DMS79 treated with DMSO at 0.1 percent for 48 hours (cell line): ENCODE measurements at places on chromosomes 3 and 15.
A peak's percentile ranks its signal among the peaks of the same experiment; 100 is the strongest.

DNA sequence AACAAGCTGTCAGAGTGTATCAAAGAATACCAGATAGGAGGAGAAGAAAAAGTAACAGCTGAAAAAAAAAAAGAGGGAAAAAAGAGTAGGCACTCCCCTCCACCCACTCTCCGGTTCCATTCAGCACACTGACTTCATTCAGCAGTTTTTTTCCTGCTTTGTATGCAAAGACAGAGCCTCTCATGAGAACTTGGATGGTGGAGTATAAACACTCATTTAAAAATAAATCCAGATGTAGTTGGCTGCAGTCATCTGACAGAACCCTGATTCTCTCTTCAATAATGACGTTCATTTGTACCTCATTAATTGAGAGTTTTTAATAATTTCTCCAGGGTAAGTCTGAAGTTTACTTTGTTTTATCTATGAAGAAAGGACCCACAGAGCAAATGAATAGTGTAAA lies 81.0 kb downstream of the TMEM108 start:
- no peak for DNase-seq

DNA sequence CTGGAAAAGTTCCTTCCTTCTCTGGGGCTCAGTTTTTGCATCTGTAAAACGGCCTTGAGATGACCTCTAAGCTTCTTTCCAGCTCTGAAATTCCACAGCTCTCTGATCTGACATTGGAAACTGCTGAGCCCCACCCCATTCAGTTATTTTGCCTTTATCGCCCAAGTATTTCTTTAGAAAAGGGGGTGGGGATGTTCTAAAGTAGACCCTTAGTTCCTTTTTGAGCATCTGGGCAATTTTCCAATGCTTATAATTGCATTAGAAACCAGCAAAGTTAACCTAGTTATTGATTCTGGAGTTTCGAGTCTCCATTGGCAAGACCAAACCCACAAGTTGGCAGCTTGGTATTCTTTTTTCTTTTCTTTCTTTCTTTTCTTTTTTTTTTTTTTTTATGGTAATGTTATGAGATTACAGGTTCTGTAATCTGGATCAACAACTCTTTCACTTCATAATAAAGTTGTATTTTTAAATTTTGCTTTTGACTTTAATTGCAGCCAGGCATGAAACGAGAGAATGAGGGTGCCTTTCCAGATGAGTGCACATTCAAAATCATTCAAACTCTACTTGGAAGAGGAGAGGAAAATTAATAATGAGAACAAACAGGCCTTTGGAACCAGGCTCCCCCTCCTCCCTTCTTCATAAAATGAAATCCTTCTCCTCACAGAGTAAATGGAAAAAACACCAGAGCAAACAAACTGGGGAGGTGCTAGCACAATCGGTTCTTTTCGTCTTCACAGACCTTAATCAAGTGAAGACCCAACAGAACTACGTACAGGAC lies 76.8 kb upstream of the LRIG1 start:
- DNase-seq = peak; percentile 59

- DNase-seq = no peak
Observed at GRCh38 chr3:170711786-170712185, 125.9 kb upstream of the SLC7A14 start.

DNA sequence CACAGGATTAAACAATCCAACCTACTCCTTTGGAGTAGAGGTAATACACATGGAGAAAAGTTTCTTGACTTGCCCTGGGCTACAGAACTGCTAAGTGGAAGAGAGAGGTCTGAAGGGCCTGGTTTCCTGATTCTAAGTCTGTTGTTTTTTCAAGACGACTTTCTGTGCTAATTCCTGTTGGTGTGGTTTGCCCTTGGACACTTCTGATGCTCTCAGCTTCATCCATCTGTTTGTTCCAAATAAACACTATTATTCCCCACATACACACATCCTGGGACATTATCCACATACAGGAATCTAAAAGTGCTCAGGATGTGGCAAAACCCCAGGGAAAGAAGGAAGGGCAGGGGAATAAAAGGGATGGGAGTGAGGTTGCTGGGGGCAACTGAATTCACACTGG lies 393.5 kb upstream of the TBL1XR1 start:
- DNase-seq = no peak

- no peak for DNase-seq
Observed at GRCh38 chr3:146914409-146914808, 309.3 kb upstream of the PLSCR5 start.
